ENCODE measurements at places on chromosomes 6 and 20.
A peak's percentile ranks its signal among the peaks of the same experiment; 100 is the strongest.

GRCh38 chr6:91970700-91971099 is 1383.8 kb upstream of the MAP3K7 start:
- DNase-seq: no peak

GRCh38 chr20:64001607-64002011 is 20.7 kb downstream of the PRPF6 start:
- DNase-seq: no peak

GRCh38 chr6:157410045-157410444 is 29.1 kb downstream of the ZDHHC14 start:
- DNase-seq: no peak

DNA sequence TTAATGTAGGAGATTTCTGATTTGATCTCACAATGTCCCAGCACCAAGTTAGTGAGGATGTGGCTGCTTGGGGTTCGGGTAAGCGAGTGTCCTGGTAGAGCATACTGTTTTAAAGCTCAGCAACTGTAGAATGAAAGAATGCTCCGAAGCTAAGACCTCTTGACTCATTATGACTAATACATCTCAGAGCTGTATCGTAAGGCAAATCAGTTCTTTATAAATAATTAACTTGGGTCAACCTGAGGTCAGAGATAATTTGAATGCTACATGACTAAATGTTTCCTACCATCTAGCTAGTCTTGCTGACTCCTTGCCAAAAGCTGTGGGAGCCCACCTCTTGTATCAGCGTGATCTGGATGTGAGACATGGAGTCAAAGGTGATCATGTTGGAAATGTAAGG is 128.8 kb upstream of the PDE7B start:
- no peak for DNase-seq

DNA sequence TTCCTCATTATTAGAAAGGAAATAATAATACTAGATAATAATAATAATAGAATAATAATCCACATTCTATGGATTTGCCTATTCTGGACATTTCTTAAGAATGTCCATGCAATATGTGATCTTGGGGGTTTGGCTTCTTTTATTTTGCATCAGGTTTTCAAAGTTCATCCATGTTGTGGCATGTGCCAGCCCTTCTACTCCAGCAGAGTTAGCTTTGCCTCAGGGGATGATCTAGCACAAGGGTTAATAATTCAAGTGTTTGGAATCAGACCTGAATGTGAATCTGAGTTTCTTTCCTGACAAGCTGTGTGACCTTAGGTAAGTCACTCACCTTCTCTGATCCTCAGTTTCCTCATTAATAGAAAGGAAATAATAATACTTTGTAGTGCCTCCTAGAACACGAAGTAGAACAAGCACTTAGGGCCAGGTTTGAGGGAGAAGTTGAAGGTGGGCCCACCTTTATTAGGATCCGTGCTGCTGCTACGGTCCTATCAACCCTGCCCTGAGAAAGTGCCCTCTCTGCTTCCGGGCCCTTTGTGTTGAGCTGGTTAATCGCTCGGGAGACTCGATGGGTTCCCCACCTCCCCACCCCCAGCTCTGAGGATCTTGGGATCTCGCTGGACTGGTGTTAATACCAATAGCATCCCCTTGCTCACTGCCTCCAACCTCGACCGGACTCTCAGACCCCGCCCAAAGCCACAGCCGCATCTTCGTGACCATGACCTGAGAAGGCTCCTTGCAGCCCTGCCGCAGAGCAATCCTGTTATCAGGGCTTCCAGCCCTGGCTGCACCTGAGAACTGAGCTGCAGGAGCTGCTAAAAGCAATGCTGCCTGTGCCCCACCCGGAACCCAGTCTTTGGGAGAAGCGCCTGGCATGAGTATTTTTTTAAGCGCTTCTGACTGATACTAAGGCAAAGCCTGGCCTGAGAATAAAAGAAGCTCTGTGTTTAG is 26.9 kb downstream of the RBM38 start:
- DNase-seq: no peak

- no peak for DNase-seq
Observed at GRCh38 chr6:106442395-106442794, 81.9 kb downstream of the CRYBG1 start.

- no peak for DNase-seq
Observed at GRCh38 chr6:130994319-130995097, 68.5 kb downstream of the EPB41L2 start.

GRCh38 chr6:81565071-81565470 is 187.4 kb downstream of the TENT5A start:
- DNase-seq: no peak

- peak; percentile 14 for DNase-seq
Observed at GRCh38 chr20:43749734-43750294, 23.0 kb upstream of the GTSF1L start.
